ENCODE measurements at places on chromosomes 16 and 17.

- no peak for DNase-seq
These were observed 80.9 kb upstream of the C17orf78 start for GRCh38 chr17:37294888-37295287.

GRCh38 chr17:20944014-20944865, 98.6 kb downstream of the USP22 start:
- DNase-seq: no peak

- DNase-seq: no peak
These were observed 29.7 kb downstream of the CDK5R1 start for GRCh38 chr17:32516450-32516849.

GRCh38 chr17:16378636-16379282, 2.1 kb upstream of the UBB start:
- DNase-seq: no peak

DNA sequence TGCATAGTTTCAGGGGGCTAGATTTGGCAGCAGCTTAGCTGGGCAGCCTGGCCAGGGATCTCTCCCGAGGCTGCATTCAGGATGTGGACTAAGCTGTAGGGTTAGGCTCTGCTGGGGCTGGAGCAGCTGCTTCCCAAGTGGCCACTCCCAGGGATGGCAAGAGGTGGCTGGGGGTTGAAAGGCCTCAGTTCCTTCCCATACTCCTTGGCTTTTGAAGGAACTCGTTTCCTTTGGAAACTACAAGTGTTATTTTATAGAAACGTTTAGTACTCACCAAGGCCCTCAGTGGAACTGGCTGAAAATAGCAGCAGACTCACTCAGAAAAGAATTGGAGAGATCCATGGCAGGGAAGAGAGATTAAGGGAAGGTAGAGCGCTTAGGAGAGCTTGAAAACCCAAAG, 76.4 kb downstream of the WWP2 start:
- DNase-seq: no peak

GRCh38 chr17:81735264-81736102, 23.4 kb downstream of the SLC25A10 start:
- no peak for DNase-seq

DNA sequence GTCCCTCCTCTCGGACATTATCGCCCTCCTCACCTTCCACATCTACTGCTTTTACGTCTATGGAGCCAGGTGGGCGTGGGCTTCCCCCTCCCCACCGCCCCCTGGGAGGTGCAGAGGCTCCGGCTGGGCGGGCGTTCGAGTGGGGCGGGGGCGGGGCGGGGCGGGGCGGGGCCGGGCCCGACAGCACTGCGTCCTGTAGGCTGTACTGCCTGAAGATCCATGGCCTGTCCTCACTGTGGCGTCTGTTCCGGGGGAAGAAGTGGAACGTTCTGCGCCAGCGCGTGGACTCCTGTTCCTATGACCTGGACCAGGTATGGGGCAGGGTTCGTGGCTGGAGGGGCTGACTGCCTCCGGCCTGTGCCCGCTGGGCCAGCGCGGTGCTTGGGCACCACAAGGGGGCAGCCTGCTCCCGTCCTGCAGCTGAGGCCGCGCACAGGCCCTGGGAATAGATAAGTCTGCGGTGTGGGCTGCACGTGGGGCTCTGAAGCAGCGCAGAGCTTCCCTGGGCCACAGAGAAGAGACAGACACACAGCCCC, 9.2 kb downstream of the PIGQ start:
- DNase-seq: peak; percentile 43

- no peak for DNase-seq
These were observed 7.9 kb downstream of the FUS start for GRCh38 chr16:31187808-31188189.

DNA sequence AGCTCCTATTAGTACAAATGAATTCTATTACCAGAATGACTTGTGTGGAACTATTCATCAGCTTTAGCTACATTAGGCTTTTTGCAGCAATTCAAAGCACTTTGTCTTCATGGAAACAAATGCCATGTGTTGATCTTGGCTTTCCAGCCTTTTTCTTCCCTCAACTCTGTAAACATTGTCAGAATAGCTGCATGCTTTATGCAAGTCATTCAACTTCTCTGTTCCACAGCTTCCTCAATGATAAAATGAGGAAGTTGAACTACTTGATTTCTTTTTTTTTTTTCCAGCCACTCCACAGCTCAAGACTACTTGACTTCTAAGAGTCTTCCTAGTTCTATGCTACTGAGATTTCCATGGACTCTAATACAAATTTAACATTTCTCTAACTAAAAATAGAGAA, 41.1 kb downstream of the KIAA0753 start:
- no peak for DNase-seq

DNA sequence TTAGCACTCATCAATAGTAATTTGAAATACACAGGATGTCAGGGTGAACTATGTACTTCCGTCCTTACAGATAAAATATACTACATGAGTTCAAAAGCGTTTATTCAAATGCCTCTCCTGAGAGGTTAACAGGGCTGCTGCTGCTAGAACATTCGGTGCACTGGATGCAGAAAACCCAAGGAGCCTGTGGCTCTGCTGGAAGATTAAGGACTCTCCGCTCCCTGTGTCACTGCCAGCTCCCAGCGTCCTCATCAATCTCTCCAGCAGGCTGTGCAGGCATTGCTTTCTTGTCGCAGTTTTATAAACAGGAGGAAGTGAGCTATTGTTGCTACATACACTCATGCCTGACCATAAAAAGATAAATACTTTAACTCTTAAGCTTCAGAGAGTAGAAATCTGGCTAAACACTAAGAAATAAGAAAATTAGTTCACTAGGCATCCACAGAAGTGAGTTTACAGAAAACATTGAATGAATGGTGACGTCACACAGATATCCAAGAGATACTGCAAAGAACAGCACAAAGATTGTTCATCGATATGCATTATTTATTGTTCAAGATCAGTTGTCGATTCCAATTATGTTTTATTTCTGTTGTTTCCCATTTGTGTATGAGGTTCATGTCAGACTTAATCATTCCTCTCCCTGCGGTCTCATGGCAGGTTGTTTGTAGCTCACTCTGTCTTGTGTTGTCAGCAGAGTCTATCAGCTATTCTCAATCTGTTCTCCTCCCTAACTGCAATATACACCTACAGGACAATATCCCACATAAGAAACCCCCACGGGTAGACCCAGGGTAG, 127.9 kb upstream of the MON1B start:
- DNase-seq: no peak

DNA sequence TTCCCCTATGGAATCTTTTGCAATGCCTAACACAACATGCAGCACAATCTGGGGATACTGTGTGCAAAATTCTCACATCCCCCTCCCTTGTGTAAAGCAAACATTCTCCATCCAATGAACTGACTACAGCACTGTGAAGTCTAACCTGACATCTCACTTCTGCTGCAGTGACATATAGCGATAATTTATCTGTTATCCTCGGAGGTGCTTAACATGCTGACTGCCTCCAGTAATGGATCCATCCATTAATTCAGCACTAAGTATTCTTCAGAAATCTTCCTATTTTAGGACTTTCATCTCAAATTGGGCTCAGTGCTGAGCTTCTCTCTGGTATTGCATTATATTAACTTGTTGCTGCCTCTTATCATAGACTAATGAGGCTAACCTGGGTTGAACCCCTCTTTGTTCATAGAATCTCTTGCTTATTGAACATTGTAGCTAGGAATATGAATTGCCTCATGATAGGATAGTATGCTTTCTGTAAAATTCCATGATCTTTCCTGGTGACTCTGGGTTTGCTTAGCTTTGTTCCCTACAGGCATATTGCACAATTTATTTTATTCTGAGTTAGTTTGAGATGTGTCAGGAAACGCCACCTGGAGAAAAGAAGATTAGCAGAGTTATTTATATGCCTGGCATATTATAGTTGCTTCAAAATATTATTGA, 187.9 kb downstream of the CNTNAP4 start:
- no peak for DNase-seq

DNA sequence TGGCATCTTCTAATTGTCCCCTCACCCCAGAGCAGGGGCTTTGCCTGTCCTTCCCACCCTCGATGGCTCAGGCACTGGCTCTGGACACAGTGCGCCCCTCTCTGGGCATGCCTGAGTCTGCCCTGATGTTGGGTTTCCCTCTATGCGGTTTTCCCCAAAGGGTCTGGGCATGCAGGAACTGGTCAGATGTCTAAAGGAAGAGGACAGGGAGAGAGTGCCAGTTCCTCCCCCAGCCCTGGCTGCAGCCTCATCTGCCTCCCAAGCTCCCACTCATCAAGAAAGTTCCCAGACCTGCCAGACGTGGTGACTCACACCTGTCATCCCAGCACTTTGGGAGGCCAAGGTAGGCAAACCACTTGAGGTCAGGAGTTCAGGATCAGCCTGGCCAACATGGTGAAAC, 41.3 kb upstream of the PABPN1L start:
- DNase-seq: no peak

DNA sequence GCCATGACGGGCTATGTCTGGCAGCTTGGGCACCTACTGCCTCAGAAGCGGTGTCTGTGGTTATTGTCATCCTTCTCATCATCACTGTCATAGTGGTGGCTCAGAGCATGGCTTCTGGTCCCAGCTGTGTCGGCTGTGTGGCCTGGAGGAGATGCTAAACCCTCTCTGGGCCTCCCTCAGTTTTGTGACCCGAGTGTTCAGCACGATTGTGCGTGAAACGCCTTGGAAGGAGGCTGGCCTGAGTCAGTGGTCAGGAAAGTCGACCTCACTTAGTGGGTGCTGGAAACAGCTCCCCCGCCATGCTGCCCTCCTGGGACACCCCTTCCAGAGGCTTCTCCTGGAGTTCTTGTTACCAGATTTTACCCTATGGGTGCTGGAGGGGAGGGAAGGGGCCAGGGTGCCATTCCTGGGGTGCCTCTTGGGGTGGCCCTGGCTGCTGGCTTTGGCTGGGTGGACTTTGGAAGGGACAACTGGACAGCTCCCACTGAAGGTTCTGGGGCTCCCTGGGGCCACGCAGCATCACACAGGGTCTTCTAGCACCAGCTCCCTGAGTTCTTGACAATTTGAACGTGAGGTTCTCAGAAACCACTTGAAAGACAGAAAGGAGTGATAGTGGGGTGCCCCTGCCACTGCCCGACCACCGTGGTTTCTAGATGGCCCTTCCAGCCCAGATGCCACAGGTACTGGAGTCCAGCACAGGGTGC, 226.5 kb upstream of the GSE1 start:
- no peak for DNase-seq

DNA sequence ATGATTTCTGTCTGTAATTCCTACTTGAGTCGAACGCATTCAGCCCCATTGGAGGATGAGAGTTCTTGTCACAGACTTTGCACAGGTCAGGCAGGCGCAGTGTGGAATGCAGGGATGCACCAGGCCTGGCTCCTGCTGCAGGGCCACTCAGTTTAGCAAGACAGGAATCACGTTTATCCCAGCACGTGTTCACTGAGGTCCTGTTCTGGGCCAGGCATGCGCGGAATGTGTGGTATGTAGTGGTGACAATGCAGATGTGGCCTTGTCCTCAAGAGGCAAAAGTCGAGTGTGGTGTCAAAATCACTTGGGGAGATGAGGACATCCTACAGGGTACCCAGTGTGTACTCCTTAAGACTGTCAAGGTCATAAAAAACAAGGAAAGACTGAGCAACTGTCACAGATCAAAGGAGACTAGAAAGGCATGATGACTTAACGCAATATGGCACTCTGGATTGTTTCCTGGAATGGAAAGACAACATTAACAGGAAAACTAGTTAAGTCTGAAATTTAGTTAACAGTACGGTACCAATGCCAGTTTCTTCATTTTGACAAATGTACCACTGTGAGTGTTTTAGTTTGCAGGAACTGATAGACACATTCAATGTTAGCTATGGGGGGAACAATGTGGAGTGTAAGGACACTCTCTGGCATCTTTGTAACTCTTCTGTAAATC, 121.5 kb upstream of the ADAMTS18 start:
- DNase-seq: no peak

DNA sequence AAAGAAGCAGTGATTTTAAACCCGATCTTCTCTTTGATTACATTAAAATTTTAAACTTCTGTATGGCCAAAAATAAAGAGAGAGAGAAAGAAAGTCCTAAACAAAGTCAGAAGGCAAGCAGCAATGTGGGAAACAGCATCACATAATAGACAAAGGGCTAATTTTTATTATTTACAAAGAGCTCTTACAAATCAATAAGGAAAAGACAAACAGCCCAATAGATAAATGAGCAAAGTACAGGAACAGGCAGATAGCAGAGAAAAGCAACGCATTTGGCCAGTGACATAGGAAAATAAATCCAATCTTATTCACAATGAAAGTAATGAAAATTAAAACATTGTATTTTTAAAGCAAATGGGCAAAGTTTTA, 93.1 kb downstream of the SALL1 start:
- DNase-seq: no peak

GRCh38 chr16:66830422-66831404, at the start of gene NAE1:
NAE1 (minus strand) TSS chr16:66830976; CDS start chr16:66830899, 77 bp downstream.
- peak; percentile 82 for DNase-seq

- no peak for DNase-seq
These were observed 5.2 kb upstream of the PRR15L start for GRCh38 chr17:47962901-47963300.

DNA sequence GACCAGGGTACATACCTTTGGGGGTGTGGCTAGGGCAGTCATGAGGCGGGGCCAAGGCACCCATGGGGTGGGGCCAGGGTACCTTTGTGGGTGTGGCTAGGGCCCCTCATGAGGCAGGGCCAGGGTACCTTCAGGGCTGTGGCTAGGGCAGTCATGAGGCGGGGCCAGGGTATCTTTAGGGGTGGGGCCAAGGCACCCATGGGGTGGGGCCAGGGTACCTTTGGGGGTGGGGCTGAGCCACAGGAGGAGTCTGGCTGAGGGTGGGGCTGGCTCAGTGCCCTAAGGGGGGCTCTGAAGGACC, 3.5 kb downstream of the GNG13 start:
- DNase-seq: no peak

- DNase-seq: no peak
These were observed 572 bp downstream of the MPG start for GRCh38 chr16:78444-79150.

DNA sequence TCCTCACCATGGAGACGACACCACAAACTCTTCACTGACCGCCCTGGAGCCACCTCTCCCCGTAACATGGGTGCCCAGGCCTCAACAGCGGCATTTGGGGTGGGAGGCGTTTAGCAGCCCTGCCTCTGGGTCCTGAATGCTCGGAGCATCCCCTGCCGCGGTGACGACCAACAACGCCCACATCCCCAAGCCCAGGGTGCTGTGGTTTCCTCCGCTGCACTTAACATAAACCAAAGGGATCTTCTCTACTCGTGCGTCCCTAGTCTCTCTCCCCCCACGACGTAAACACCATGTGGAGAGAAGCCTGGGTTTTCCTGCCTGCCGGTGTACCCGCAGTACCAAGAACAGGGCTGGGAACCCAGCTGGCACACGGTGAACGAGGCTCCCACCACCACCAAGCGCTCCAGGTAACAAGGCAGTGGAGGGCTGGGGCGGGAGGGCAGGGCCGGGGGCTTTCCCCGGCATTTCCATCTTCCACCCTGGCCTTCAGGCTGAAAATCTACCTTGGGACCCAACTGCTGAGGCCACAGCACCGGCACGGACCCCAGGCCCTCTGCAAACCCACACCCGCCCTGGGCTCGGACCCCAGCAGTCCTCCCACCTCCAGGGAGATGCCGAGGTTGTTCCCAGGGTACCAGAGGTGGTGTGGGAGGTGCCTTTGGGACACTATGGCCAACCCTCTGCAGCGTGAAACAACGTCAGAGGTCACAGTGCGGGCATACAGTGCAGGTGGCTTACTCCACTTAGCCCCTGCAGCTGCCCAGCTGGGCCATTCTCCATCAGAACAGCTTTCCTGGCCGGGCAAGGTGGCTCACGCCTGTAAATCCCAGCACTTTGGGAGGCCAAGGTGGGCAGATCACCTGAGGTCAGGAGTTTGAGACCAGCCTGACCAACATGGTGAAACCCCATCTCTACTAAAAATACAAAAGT, 54.3 kb downstream of the TIMM22 start:
- DNase-seq: no peak

GRCh38 chr17:40122136-40122998, 596 bp downstream of the MSL1 start:
- no peak for DNase-seq
